ENCODE measurements at places on chromosomes 11 and 22. TPM values are rescaled to one million over a fixed set of nuclear protein-coding genes. Genes with fewer than 3 reads are reported as not detected.

DBX1 gene
- not detected for total RNA-seq

TECTA gene
- total RNA-seq = 0.35 TPM

OR52I2 gene
- total RNA-seq = not detected

OR8D1 gene
- total RNA-seq = not detected

SOX6 gene
- 16.0 TPM for total RNA-seq

TMEM191C gene
- 0.51 TPM for total RNA-seq

- no peak for DNase-seq
- H3K27ac ChIP-seq = no peak overlapping the region
- H3K4me3 ChIP-seq = no peak overlapping the region
- no peaks in the 10 kb centered on the region for H3K36me3 ChIP-seq
- H3K27me3 ChIP-seq = no peaks in the 10 kb centered on the region
Measured at GRCh38 chr11:12979928-12980689, 29.0 kb upstream of the RASSF10 start.

DNA sequence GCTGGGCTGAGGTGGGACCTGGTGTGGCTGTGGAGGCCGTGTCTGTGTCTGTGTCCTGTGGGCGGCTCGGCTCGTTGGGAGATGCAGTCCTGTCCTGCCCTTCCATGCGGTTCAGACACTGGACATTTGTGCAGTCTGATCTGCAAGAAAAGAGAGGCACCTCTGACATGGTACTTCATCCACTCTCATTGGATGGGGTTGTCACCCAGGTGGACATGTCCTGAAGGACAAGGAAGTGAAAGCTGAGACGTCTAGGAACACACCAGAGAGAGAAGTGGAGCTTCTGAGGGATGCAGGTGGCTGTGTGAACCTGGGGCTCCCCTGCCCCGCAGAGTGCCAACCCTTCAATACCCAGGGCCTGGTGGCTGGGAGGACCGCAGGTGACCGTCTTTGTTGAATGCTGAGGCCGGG, 18.4 kb downstream of the TBX1 start:
- no peaks in the 10 kb centered on the region for H3K36me3 ChIP-seq
- H3K27me3 ChIP-seq = no peaks in the 10 kb centered on the region
- H3K4me1 ChIP-seq = no peaks in the 10 kb centered on the region
- no peak overlapping the region for H3K4me3 ChIP-seq

DNA sequence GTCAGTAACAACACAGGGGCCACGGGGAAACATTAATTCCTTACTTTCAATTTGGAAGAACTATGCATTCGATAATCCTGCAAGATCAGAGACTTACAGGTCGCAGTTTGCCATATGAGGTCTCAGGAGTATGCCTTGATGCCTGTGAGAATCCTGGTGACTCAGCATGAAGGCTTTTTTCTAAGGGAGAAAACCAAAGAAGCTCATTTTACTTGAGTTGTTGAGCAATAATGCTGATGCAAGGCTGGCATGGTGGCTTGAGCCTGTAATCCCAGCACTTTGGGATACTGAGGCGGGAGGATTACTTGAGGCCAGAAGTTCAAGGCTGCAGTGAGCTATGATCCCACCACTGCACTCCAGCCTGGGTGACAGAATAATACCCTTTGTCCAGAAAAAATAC, 26.6 kb downstream of the ATG16L2 start:
- no peaks in the 10 kb centered on the region for H3K36me3 ChIP-seq
- DNase-seq = no peak
- no peaks in the 10 kb centered on the region for H3K4me1 ChIP-seq
- no peak overlapping the region for H3K27ac ChIP-seq
- no peaks in the 10 kb centered on the region for H3K27me3 ChIP-seq

DNA sequence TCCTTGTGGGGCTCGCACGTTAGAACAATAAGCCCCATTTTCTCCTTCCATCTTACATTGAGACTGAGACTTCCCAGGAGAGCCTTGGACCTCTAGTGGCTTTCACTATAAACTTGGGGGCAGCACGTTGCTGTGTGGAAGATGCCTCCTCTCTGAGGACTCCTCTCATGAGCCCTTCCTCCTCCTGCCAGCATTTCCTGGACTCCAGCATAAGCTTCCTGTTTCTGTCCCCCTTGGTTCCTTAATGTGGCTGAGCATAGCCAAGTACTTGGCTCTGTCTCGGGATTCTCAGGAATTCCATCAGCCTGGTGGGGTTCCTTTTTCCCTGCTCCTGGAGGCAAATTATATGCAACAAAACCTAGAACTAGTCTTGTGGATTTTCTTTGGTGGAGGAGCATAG, 38.8 kb upstream of the UBASH3B start:
- no peak for DNase-seq
- no peaks in the 10 kb centered on the region for H3K4me1 ChIP-seq
- H3K4me3 ChIP-seq = no peak overlapping the region
- no peak overlapping the region for H3K27ac ChIP-seq
- no peaks in the 10 kb centered on the region for H3K27me3 ChIP-seq

- no peaks in the 10 kb centered on the region for H3K27me3 ChIP-seq
- H3K4me1 ChIP-seq = no peaks in the 10 kb centered on the region
- no peak overlapping the region for H3K4me3 ChIP-seq
- H3K27ac ChIP-seq = no peak overlapping the region
Measured at GRCh38 chr22:35231585-35232084, 25.7 kb upstream of the HMGXB4 start.

- no peaks in the 10 kb centered on the region for H3K4me1 ChIP-seq
- H3K27ac ChIP-seq = no peak overlapping the region
Measured at GRCh38 chr22:35250156-35250555, 7.1 kb upstream of the HMGXB4 start.

- no peak for DNase-seq
- H3K27me3 ChIP-seq = no peaks in the 10 kb centered on the region
- H3K4me3 ChIP-seq = no peak overlapping the region
- no peaks in the 10 kb centered on the region for H3K4me1 ChIP-seq
Measured at GRCh38 chr11:6655020-6655789, 404 bp downstream of the DCHS1 start.

DNA sequence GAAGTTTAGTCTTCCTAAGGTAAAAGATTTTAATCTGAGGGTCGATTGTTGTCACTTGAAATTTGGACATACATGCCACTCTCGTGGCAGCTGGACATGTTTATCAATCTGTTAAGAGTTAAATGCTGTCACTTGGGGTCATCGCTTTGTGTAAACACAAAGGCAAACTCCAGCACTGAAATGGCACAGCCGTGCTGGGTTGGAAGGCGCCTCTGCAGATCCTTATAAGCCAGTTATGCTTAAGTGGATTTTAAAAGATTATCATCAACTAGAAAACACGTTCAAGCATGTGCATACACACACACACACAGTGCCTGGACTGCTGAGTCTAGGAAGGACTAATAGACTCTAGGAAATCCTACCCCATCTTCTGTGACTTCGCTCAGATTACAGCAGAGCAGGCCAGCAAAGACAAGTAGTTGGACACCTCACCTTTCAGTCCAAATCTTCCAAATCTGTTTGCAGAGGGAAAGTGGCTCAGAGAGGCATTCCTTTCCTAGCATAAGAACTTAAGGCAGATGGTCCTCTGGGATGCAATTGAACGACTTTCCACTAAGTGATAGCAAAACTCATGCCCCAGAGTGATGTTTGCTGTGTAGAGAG, 83.7 kb downstream of the CACNG2 start:
- H3K4me1 ChIP-seq = peaks cover 22% of the 10 kb centered on the region
- no peaks in the 10 kb centered on the region for H3K27me3 ChIP-seq
- H3K36me3 ChIP-seq = no peaks in the 10 kb centered on the region
- no peak for DNase-seq
- no peak overlapping the region for H3K4me3 ChIP-seq
